Hematopoietic multipotent progenitor cell treated with erythropoietin and hydrocortisone succinate and interleukin-3 and kit ligand, for 8 days (in vitro differentiated cells): ENCODE measurements at places on chromosomes 6 and 20.

GRCh38 chr6:32825966-32826365 is 9.2 kb upstream of the HLA-DOB start:
- peak; percentile 11 for DNase-seq

DNA sequence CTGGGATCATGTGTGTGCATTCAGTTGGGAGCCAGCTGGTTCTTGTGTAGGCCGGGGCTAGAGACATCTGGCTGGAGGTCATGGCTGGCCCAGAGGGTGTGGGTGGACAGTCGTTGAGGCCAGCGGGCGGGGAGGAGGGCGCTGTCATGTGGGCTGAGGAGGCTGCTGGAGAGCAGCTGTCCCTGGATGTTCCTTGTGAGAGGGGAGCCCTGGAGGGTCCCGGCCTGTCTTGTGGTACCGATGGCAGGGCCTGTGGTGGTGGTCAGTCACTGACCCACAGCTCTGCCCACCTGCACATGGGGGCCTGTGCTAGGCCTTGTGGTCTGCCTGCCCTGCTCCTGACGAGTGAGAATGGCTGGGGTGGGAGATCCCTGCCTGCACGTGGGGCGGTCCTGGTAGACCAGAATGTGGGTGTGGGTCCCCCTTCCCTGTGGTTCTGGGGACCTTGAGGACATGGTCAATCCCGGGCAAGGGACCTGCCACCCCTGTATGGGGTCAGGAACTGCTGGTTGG is 1.9 kb upstream of the C20orf204 start:
- no peak for DNase-seq

GRCh38 chr6:155771822-155772221 is 316.2 kb upstream of the NOX3 start:
- DNase-seq, result no peak

- DNase-seq, result no peak
Observed at GRCh38 chr6:41636833-41637193, 1.5 kb upstream of the MDFI start.

- no peak for DNase-seq
Observed at GRCh38 chr6:160791981-160792418, 90.0 kb downstream of the PLG start.

DNA sequence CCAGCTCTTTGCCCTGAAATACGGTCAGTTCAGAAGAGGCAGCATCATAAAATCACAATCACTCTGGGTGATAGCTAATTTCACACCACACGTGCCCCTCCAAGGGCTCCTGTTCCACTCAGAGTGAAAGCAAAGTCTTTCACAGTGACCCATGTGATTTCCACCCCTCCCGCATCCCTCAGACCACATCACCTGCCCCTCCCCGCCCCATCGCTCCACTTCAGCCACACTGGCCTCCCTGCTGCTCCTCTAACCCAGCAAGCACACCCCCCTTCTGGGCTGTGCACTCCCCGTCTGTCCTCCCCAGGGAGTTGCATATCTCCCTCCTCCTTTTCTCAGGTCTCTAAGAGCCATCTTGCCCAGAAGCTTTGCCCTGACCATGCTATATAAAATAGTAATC is 74.5 kb downstream of the PSMG4 start:
- DNase-seq, result no peak

- no peak for DNase-seq
Observed at GRCh38 chr6:10347561-10348327, 67.1 kb downstream of the TFAP2A start.

- no peak for DNase-seq
Observed at GRCh38 chr6:97438011-97438671, 155.1 kb upstream of the MMS22L start.

GRCh38 chr20:20440886-20441658 is 73.2 kb downstream of the INSM1 start:
- no peak for DNase-seq

DNA sequence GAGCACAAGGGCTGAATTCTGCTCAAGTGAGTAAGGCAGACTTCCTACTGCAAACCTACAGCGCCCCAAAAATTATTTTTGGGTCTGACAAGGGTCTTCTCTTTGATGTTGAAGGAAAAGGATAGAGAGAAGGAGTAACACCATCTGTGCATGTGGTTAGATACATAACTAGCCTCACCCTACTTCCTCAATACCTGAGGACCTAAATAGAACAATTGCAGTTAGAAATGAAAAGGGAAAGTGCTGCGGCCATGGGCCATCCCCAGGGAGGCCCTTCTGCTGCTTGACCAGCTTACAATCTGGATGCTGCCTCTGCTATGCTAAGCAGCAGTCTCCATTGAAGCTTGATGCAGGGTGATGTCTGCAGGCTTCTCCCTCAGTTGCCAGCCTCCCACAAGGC is 63.2 kb upstream of the ARMH2 start:
- no peak for DNase-seq

- DNase-seq, result peak; percentile 31
Observed at GRCh38 chr6:52595000-52595795, 18.3 kb upstream of the TRAM2 start.

- no peak for DNase-seq
Observed at GRCh38 chr6:154457046-154457713, 53.3 kb downstream of the CNKSR3 start.

- DNase-seq, result peak; percentile 7
Observed at GRCh38 chr6:153947808-153948447, 91.1 kb upstream of the OPRM1 start.

- DNase-seq, result peak; percentile 71
Observed at GRCh38 chr6:152094992-152095592, 287.6 kb downstream of the ESR1 start.

DNA sequence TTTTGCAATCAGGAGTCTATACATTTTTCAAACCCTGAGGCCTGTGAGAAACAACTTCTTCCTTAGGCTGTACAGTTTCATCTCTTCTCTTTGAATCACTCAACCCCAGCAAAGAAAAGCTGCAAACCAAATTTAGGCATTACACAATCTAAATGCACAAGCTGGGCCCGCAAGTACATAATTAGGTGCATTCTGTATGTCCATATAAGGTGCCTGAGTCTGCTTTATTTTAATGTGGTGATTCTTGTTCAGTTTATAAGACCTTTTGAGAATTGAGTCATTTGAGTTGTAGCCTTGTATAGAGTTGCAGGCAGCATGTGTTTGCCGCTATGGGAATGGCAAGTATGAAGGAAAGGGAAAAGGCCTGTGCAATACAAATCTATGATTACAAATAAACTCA is 709.6 kb upstream of the MARCKS start:
- no peak for DNase-seq

DNA sequence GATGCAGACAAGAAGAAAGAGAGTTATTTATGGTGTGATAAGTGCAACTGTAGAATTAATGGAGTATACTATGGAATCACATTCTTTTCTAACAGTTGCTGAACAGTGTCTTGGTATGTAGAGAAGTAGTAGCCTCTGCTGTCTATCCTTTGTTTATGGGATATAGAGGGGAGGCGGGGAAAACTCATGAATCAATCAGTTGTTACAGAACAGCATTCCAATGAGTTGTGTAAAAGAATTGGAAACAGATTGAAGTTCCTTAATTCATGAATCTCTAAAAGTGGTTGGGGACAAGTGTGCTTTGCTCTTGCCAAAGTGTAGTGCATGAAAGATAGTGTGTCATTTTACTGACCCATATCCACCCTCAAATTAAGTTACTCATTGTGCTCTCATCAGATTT is 77.7 kb downstream of the FLRT3 start:
- no peak for DNase-seq

DNA sequence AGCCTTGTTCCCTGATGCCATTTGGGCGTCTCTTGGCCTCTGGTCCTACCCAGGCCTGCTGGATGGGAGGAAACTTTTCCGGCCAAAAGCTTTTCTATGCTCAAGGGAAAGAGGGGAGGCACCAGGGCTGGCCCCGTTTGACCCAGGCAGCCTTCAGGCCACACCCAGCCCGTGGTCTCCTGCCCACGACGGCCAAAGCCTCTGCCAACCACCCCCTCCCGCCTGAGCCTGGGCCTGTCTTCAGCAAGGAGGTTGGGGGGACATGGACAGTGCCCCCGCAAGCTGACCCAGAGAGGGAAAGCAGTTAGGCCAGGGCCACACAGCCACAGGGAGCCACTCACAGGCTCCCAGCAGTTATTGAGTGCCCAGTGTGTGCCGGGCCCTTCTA is 49.5 kb downstream of the SRC start:
- DNase-seq, result no peak

GRCh38 chr6:51116723-51117122 is 298.1 kb downstream of the TFAP2B start:
- no peak for DNase-seq

- DNase-seq, result no peak
Observed at GRCh38 chr20:19000078-19000477, 186.5 kb downstream of the SCP2D1 start.

DNA sequence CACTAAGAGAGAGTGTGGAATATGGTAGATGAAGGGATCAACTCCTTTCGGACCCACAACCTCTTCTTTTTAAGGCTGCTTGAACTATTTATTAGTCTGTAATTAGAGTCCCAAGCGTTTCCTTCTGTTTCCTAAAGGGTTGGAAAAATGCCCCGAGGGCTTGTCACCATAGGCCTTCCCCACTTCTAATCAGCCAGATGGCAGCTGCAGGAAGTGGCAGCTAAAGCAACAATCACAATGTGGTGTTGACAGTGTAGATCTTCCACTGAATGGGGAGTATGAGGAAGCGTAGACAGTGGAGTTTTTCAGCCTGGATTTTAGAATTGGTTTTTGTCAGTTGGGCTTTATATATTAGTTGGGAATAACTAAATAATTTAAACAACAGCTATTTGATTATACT is 40.6 kb downstream of the SLC35D3 start:
- DNase-seq, result peak; percentile 78

GRCh38 chr6:11795403-11795802 is 16.8 kb upstream of the ADTRP start:
- DNase-seq, result no peak

DNA sequence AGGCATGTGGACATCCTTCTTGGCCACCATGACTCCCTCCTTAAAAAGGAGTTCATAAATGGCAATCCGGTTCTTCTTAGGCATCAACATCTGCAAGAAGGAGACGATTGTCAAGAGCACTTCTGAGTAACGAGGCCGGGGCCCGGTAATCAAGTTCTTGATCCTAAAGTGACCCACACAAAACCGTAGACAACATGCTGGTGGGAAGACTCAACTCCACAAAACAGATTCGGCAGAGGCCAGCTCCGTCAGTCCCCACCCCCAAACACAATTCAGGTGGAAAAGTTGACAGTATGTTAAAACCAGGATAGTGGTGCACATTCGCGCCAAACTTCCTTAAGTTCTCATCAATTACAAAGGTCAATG is 754 bp downstream of the RPS10 start:
- DNase-seq, result no peak

DNA sequence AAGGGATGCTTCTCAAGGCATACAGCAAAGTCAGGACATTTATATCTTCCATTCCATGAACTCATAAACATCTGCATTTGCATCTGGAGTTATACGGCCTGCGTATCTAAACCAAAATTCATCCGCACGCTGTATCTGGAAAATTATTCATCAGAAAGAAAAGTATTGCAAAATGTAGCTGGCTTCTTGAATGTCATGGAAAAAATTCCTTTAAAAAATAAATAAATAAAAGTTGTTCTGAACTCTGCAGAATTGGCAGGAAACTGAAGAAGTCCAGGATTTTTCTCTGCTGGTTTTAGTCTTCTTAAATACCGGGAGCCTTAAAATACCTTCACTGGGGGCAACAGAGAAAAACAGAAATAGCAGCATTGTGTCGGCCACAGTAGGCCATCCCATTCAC is 23.7 kb upstream of the FOXF2 start:
- no peak for DNase-seq

GRCh38 chr20:58718121-58718563 is 25.5 kb downstream of the NPEPL1 start:
- DNase-seq, result no peak

- no peak for DNase-seq
Observed at GRCh38 chr6:85382541-85382940, 67.3 kb upstream of the NT5E start.

GRCh38 chr20:53636540-53637097 is 43.0 kb upstream of the ZNF217 start:
- no peak for DNase-seq
